Bronchus fibroblast of lung (primary cell): ENCODE measurements at places on chromosomes 13 and 19. TPM values are rescaled to one million over a fixed set of nuclear protein-coding genes. Genes with fewer than 3 reads are reported as not detected.

Gene SMIM24
- not detected in 2 replicates for total RNA-seq

Gene GRK1
- total RNA-seq: not detected in 2 replicates

Gene SLC8A2
- total RNA-seq: not detected in 2 replicates

Gene VAV1
- total RNA-seq: not detected in 2 replicates

Gene UBE2L5
- not detected in 2 replicates for total RNA-seq

Gene SIGLEC9
- under 0.01 TPM in 1 of 2 replicates, not detected in the other for total RNA-seq

Gene PRSS57
- not detected in 2 replicates for total RNA-seq

Gene KLK15
- not detected in 2 replicates for total RNA-seq

Gene SIAH3
- under 0.01 TPM in 1 of 2 replicates, not detected in the other for total RNA-seq

Gene RGS9BP
- total RNA-seq: 0.15 and 0.17 TPM in 2 replicates

Gene MUC16
- total RNA-seq: not detected in 2 replicates

Gene DACH1
- under 0.01 and 0.17 TPM in 2 replicates for total RNA-seq

Gene ZNF610
- 1.5 and 1.8 TPM in 2 replicates for total RNA-seq

Gene NLRP5
- not detected in 2 replicates for total RNA-seq

Gene SLAIN1
- 0.15 and 0.17 TPM in 2 replicates for total RNA-seq

Gene SLC5A5
- not detected in 2 replicates for total RNA-seq

Gene PHLDB3
- total RNA-seq: 3.7 and 5.0 TPM in 2 replicates

Gene NRTN
- total RNA-seq: 0.15 TPM in 1 of 2 replicates, not detected in the other

Gene KLK2
- 0.89 TPM in 1 of 2 replicates, not detected in the other for total RNA-seq

Gene INSR
- 5.5 and 6.1 TPM in 2 replicates for total RNA-seq

Gene ZNF582
- 1.8 and 2.2 TPM in 2 replicates for total RNA-seq

Gene TNFAIP8L1
- 5.4 and 6.5 TPM in 2 replicates for total RNA-seq

Gene GNG8
- not detected in 2 replicates for total RNA-seq

Gene ATP12A
- under 0.01 TPM in 1 of 2 replicates, not detected in the other for total RNA-seq

Gene LGALS14
- not detected in 2 replicates for total RNA-seq

Gene KLK3
- not detected in 2 replicates for total RNA-seq

Gene PINLYP
- 6.2 and 7.3 TPM in 2 replicates for total RNA-seq

Gene C19orf73
- total RNA-seq: 2.2 and 3.3 TPM in 2 replicates

Gene ZNF805
- 4.5 and 5.2 TPM in 2 replicates for total RNA-seq

Gene CFAP97D2
- total RNA-seq: not detected in 2 replicates

Gene PCDH9
- total RNA-seq: 4.5 and 4.6 TPM in 2 replicates

Gene LIN7B
- 4.7 and 5.2 TPM in 2 replicates for total RNA-seq

Gene CATSPERD
- total RNA-seq: not detected in 2 replicates

Gene SHC2
- 0.30 and 0.34 TPM in 2 replicates for total RNA-seq

Gene SLC27A1
- 8.6 and 9.8 TPM in 2 replicates for total RNA-seq

Gene KCNC3
- not detected in 2 replicates for total RNA-seq

Gene PSG3
- not detected in 2 replicates for total RNA-seq

Gene ZFP30
- 7.1 TPM in 2 replicates for total RNA-seq

Gene REEP6
- 2.2 and 2.5 TPM in 2 replicates for total RNA-seq

Gene ICAM4
- total RNA-seq: 3.9 and 4.6 TPM in 2 replicates

Gene SELENOV
- total RNA-seq: not detected in 2 replicates

Gene ZNF570
- total RNA-seq: 3.2 and 3.4 TPM in 2 replicates

Gene MAMSTR
- total RNA-seq: 5.0 and 5.2 TPM in 2 replicates

Gene SIGLEC10
- not detected in 2 replicates for total RNA-seq

Gene ZNF541
- total RNA-seq: 0.15 TPM in 1 of 2 replicates, not detected in the other

Gene CBY2
- total RNA-seq: not detected in 2 replicates

Gene HMGB1
- total RNA-seq: 601 and 815 TPM in 2 replicates

Gene PTPRH
- 0.74 and 1.0 TPM in 2 replicates for total RNA-seq

Gene KIR2DL4
- not detected in 2 replicates for total RNA-seq

Gene DLL3
- total RNA-seq: 0.67 and 1.3 TPM in 2 replicates

Gene CEACAM3
- total RNA-seq: not detected in 2 replicates

Gene PTPRS
- total RNA-seq: 63.2 and 66.1 TPM in 2 replicates

Gene CGB1
- total RNA-seq: 2.9 TPM in 1 of 2 replicates, not detected in the other
